ENCODE measurements at places on chromosomes 2 and 18.

GRCh38 chr18:52667463-52668065 lies 327.6 kb downstream of the DCC start:
- DNase-seq: no peak

- no peak for DNase-seq
Measured at GRCh38 chr2:215435280-215435869, 493 bp downstream of the FN1 start.

DNA sequence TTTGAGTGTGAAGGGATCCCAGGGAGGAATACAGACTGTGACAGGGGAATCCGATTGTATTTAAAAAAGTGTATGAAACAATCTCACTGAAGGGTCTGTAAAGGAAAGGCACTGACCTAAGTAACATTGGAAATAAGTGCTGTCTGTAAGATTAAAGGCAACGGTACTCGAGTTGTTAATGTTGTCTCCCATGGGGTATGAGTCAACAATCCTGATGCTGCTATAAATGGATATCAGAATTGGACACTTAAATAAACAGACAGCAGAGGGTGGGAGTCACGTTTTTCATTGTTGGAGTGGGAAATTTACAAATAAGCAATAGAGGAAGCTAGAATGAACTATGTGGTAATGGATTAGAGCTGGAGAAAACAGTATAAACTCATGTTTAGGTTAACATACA lies 452.4 kb upstream of the RGPD4 start:
- DNase-seq: no peak

- DNase-seq: no peak
Measured at GRCh38 chr2:3264010-3264744, 113.4 kb downstream of the EIPR1 start.

GRCh38 chr2:25996844-25997243 lies 14.5 kb upstream of the KIF3C start:
- DNase-seq: no peak

Measured in stimulated activated CD4-positive, alpha-beta T cell treated with anti-CD3 and anti-CD28 coated beads, Interleukin-1b, Interleukin-23, amount 100 ng/mL, for 1 hour (primary cell).